DMS79 (cell line): ENCODE measurements at places on chromosomes 4 and X.
A peak's percentile ranks its signal among the peaks of the same experiment; 100 is the strongest.

DNA sequence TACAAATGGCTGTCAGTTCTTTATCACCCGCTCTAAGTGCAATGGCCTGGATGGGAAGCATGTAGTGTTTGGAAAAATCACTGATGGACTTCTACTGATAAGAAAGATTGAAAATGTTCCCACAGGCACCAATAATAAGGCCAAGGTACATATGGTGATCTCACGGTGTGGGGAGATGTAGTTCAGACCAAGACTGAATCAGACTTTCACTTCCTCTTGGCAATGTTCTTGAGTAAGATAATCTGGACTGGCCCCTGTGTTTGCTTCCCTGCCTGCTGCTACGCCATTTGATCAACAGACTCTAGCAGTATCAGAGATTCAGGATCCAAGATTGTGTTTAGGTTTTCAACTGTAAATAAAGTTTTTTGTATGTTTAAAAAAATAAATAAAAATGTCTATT, 682.2 kb upstream of the AMOT start:
- DNase-seq: no peak

DNA sequence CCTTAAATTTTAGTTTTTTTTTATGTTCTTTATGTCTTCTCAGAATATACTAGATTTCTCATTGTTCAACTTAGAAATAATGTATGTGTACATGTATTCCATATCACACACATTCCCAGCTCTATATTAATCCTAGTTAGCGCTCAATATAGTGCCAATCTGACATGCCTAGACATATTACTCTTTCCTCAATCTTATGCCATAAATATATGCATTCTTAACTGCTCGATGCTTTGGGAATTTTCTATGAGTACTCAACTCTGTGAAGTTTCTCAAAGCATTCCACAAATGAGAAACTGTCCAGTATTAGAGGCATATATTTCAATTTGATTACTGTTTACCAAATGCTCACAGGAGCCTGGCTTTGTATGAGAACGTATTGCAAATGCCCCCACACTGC, 231.2 kb upstream of the VEGFC start:
- no peak for DNase-seq

GRCh38 chr4:8160572-8160971, 2.0 kb upstream of the ABLIM2 start:
- no peak for DNase-seq

GRCh38 chr4:28883211-28883610, 1837.0 kb upstream of the PCDH7 start:
- no peak for DNase-seq

GRCh38 chr4:138097912-138098600, 144.1 kb downstream of the SLC7A11 start:
- DNase-seq: no peak

GRCh38 chr4:20062054-20062453, 189.7 kb upstream of the SLIT2 start:
- DNase-seq: no peak

GRCh38 chr4:107432451-107432850, 287.6 kb downstream of the PAPSS1 start:
- no peak for DNase-seq

DNA sequence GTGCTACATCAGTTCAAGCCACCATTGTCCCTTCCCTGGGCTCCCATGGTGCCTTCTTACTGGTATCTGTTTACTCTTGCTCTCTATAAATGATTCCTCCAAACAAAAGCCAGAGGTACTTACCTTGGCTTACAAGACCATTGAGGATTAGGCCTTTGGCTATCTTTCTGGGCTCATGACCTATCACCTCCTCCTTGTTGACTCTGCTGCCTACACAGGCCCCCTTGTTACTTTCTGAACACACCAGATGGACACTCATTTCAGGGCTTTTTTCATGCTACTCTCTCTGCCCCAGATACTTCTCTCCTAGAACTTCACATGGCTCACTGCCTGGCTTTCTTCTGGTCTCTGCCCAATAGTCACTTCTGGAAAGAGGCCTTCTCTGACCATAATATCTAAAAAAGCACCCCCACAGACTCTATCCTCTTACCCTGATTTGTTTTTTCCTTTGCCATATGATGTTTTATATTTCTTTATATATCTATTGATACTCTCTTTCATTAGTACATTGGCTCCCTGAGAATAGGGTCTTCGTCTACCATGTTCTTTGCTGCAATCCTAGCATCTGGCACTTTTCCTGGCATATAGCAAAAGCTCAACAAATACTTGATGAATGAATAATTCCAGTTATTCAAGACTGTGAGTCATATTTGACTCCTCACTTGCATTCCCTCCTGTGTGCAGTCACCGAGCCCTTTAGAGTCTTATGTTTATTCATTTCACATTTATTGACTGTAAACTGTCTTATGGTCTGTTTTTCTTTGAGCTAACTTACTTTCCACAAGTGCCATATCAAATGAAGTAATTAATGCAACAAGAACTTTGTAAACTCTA, 27.1 kb upstream of the TAPT1 start:
- DNase-seq: no peak

DNA sequence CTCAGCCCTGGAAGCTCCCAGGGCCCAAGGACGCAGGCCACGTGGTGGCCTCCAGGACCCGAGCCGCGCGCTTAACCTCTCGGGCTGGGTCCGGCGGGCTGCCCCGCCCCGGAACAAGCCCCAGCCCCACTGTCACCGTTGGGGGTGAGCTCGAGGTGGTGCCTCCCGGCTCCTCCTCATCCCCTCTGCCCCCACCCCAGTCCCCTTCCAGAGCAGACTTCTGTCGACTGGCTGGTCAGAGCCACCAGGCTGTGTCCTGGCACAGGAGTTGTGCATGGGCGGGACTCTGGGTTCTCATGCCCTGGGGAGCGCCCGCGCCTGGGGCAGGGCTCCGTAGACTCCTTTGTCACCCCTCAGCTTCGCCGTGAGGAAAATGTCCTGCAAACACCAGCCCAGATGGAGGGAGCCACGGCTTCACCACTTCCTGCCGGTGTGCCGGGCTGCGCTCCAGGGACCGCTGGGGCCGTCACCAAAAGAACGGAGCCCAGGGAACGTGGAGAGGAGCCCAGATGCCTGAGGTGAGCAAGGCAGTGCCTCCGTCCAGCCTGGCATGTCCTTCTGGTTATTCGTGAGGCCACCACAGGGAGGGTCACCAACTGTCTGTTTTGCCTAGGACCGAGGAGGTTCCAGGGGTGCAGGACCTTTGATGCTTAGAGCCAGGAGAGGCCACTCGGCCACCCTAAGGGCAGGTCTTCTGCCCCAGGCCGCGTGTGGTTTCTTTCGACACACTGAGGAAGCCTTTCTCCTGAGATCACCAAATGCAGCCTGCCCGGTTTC, 7.1 kb upstream of the RGS12 start:
- DNase-seq: no peak

GRCh38 chr4:161466316-161466715, 697.5 kb downstream of the FSTL5 start:
- no peak for DNase-seq

DNA sequence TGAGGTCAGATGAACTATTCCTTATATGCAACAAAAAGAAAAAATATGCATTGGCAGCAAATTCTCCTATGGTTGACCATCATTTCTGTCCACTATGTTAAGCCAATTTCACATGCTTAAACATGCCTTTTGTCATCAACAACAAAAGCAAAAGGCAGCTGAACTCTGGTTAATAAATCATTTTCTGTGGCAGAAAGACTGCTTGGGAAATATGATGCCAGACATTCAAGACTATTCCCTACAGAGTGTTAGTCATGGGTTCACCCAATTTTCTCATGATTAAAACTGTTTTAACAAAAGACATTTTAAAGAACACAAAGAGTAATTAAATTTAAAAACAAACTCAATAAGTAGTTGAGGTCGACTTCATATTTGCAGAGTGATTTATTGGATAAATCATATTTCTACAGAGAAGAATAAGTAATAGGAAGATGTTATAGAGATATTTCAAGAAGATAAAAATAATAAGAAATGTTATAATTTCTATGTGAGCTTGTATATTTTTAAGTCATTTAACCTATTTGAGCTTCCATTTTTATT, 890.6 kb downstream of the STPG2 start:
- DNase-seq: no peak

- DNase-seq: no peak
Observed at GRCh38 chr4:149140841-149141240, 674.8 kb downstream of the IQCM start.

- DNase-seq: no peak
Observed at GRCh38 chrX:55119271-55119670, 30.5 kb downstream of the PAGE2 start.

- DNase-seq: no peak
Observed at GRCh38 chr4:185849664-185850550, 37.9 kb upstream of the SORBS2 start.

- no peak for DNase-seq
Observed at GRCh38 chr4:22456291-22456690, 59.6 kb downstream of the ADGRA3 start.

DNA sequence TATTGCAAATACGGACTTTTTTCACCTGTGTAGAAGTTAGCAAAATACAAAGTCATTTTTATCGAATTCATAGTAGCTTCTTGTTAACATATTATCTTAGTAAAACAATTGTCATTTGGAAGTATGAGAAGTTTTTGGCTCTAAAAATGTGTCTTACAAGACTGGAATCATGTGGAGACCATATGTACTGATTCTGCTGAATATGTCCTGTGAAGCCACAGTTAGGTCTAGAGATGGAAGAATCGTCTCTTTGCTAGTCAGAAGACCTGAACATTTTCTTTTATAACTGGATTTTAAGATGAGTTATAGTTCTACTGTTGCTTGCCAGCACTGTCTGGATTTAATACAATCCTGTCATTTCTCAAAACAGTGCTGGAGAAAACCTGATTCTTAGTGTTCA, 29.0 kb downstream of the TMEM165 start:
- no peak for DNase-seq

- DNase-seq: peak; percentile 25
Observed at GRCh38 chrX:119512146-119512800, 44.0 kb downstream of the SLC25A5 start.

GRCh38 chr4:176959980-176960379, 167.3 kb upstream of the VEGFC start:
- DNase-seq: no peak

- DNase-seq: no peak
Observed at GRCh38 chr4:37990731-37991245, 30.6 kb downstream of the PTTG2 start.

- DNase-seq: no peak
Observed at GRCh38 chr4:24794916-24795665, at the start of gene SOD3. TSS of gene SOD3 (plus strand) at chr4:24795573. CDS start at chr4:24799522, 3,949 bp downstream.

- no peak for DNase-seq
Observed at GRCh38 chr4:57424232-57424897, 314.2 kb upstream of the IGFBP7 start.

GRCh38 chr4:60201052-60201673, 999.0 kb upstream of the ADGRL3 start:
- DNase-seq: no peak

DNA sequence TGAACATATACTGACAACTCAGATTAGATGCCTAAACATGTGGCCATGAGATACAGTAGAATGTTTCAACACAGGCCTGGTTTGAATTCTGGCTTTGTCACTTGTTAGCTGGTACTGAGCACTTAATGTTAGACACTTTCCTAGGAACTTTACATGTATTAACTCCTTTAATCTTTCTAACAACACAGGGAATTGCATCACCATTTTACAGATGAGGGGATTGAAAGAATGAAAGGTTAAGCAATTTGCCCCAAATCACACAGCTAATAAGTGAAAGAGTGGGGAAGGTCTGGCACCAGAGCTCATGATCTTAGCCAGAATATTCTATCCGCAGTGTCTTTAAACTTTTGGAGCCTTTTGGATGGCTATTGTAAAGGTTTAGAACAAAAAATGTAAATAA, 95.9 kb downstream of the NYX start:
- no peak for DNase-seq

- no peak for DNase-seq
Observed at GRCh38 chr4:7160439-7160838, 31.9 kb upstream of the SORCS2 start.

DNA sequence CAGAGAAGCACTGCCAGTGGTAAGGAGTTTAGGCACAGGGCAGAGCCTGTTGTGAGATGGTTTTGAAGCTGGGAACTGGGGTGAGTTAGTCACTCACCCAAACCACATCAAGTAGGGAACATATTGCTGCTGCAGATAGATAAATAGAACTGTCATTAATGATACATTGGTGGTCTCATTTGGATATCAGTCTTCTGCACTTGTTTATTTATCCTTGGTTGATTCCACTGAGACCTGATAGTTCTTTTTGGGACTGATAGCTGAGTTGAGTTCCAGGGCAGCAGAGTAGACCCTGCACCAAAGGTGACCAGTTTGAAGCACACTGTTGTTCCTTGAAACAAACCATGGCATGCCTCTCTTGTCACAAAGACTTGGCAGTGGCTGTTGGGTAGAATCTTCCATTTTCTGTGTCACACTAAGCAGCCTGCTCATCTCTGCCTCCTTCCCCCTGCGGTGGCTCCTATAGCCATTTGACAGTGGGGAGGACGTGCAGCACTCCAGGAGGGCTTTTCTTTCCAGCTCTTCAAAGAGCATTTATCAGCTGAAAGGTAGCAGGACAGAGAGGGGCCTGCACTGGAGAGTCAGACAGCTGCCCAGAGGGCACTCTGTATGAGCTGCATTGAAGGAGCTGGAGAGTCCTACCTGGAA, 59.7 kb upstream of the TMEM164 start:
- no peak for DNase-seq

DNA sequence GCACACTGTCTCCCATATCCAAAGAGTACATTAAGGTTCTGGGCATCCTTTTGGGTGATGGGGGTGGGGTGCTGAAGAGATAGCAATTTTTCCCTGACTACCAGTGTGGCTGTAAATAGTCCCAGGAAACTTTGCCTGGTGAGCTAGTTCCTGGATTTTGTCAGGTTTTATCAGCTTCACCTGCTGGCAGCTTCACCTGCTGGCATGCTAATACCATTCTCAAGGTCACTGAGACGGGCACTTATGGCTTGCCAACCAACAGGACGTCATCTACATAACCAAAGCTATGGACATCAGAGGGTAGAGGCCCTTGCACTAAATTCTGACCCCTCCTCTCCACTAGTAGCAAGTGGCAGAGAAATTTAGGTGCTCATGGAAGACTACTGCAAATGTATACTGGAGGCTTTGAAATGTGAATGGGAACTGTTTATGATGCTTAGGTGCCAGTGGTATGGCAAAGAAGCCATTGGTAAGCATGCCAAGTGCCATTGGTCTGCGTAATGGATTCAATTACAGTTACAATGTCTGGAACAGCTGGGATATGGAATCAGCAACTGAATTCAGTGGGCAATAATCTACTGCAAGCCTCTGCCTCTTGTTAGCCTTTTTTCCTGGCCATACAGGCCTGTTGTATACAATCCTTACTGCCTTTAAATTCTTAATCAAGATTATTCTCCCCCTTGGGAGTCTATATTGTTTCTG, 71.6 kb upstream of the SH3RF1 start:
- no peak for DNase-seq

- DNase-seq: no peak
Observed at GRCh38 chr4:24112466-24112865, 222.6 kb upstream of the PPARGC1A start.
